Kidney (tissue), 22 donors: ENCODE measurements at places on chromosomes 11 and 22. TPM values are rescaled to one million over a fixed set of nuclear protein-coding genes. Genes with fewer than 3 reads are reported as not detected.

- DNase-seq, result no peak
- H3K4me3 ChIP-seq, result no peak overlapping the region
- H3K4me1 ChIP-seq, result no peaks in the 10 kb centered on the region
- H3K27me3 ChIP-seq, result no peaks in the 10 kb centered on the region
- no peaks in the 10 kb centered on the region for H3K36me3 ChIP-seq
Measured at GRCh38 chr11:75542088-75542438, 16.3 kb upstream of the GDPD5 start.

DNA sequence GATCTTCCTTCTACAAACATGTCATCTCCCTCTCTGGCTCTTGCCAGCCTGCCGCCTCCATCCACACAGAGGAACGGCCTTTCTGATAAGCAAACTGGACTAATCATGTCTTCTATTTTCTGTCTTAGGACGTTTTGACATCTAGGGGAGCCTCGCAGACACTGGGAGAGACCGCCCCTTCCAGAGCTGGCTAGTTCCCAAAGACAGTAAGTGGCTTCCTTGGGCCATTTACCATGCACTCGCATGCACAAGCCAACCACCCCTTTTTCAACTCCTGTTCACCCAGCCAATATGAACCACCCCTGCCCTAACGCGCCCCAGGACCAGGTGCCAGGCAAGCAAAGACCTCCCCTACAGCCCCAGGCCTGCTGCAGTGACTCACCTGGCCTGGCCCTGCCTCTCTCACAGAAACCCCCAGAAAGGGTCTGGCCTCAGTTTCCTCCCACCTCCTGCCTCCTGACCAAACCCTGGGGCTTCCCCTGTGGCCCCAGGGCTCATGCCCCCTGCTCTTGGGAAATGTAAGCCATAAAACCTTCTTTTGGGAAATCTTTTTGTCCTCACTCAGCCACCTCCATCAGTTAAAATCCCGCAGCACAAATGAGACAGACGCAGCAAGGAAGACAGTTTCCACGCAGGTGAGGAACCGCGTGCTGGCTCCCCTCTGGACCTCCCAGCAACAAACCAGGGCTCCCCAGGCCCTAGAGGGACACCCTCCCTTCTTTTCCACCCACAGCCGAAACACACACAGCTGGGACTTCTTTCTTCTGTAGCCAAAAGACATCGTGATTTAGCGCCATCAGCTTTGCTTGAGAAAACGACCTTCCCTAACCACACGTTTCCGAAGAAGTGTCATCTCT lies 38.5 kb downstream of the SHANK2 start:
- H3K27ac ChIP-seq, result no peak overlapping the region
- H3K4me3 ChIP-seq, result no peak overlapping the region
- DNase-seq, result no peak
- no peaks in the 10 kb centered on the region for H3K27me3 ChIP-seq
- H3K4me1 ChIP-seq, result no peaks in the 10 kb centered on the region

Gene GLYATL2
- not detected for total RNA-seq

Gene MRGPRX4
- total RNA-seq, result not detected

- H3K27me3 ChIP-seq, result no peaks in the 10 kb centered on the region
- no peaks in the 10 kb centered on the region for H3K4me1 ChIP-seq
- no peak overlapping the region for H3K4me3 ChIP-seq
- H3K27ac ChIP-seq, result no peak overlapping the region
- DNase-seq, result no peak
Measured at GRCh38 chr11:108032800-108033199, 24.1 kb downstream of the CUL5 start.

Gene ABTB2
- total RNA-seq, result 22.1 TPM

DNA sequence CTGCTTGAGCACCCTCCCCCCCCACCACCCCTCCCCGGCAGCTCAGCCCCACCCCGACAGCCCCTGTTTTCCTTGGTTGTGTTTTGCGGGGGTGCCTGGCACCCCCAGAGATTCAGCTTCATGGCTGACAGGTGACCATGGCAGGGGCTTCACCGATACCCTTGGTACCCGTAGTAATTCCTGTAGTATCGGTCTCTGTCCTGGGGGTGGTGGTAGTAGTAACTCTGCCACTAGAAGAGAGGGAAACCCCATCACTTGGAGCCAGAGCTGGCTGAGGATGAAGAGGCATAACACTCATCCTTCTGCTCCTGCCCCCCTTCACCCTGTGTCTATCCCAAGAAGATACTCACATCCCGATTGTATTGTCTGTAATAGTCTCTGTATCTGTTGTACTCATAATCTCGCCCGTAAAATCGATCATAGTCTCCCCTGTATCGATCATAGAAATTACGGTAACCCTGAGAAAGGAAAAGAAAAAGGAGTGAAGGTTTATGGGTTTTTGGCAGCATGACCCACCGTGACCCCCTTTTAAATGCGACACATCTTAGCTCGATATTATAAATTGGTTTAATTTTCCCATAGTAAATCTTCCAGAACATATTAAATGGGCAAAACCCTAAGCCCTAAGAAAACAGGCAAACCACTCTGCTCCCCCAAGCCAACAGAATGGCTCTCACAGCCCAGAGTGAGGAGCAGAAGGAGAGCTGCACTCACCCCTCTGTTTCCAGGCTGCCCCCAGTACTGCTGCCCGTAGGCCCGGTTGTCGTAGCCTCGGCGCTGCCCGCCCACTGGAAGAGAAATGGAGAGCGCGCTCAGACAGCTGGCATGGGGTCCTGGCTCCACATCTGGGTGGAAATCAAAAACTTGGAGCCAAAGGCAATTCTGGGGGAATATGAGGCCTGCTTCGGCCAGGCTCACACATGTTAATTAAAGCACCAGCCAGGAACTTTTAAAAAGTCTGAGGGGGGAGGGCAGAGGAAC lies 8.0 kb downstream of the GNG3 start:
- no peak for DNase-seq
- peaks cover 42% of the 10 kb centered on the region for H3K36me3 ChIP-seq
- H3K27ac ChIP-seq, result no peak overlapping the region
- H3K4me3 ChIP-seq, result no peak overlapping the region
